Stimulated activated CD4-positive, alpha-beta T cell treated with anti-CD3 and anti-CD28 coated beads, Interleukin-12 subunit alpha, Interleukin-12 subunit beta, amount 100 ng/mL, for 4 hours (primary cell): ENCODE measurements at places on chromosomes 1 and 21.

GRCh38 chr1:239301251-239301650 lies 85.1 kb upstream of the CHRM3 start:
- DNase-seq = no peak

- no peak for DNase-seq
Observed at GRCh38 chr1:116435806-116436610, 63.0 kb downstream of the ATP1A1 start.

DNA sequence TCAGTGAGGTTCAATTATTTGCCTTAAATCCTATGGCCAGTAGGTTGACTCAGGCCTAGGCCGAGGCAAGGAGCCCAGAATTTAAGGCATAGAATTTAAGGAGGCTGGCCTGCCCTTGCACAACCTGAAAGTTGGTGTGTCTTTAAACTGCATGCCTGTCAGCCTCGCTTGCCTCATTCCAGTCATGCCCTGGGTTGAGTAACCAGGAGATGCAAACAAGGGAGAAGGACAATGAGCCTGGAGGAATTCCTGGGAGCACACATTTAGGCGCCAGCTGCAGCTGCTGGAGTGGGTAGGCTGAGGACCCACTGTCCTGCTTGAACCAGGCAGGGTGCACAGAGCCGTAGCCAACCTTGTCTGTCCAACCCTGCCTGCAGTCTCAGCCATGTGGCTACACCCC lies 11.7 kb downstream of the CD2 start:
- no peak for DNase-seq

- DNase-seq = no peak
Observed at GRCh38 chr1:203128716-203129500, 1.4 kb downstream of the ADORA1 start.

- DNase-seq = no peak
Observed at GRCh38 chr1:89767618-89768017, 53.2 kb upstream of the LRRC8D start.

- DNase-seq = peak; percentile 10
Observed at GRCh38 chr1:58047265-58047858, 499.2 kb downstream of the OMA1 start.

- DNase-seq = no peak
Observed at GRCh38 chr1:44347280-44347679, 7.8 kb downstream of the ERI3 start.

DNA sequence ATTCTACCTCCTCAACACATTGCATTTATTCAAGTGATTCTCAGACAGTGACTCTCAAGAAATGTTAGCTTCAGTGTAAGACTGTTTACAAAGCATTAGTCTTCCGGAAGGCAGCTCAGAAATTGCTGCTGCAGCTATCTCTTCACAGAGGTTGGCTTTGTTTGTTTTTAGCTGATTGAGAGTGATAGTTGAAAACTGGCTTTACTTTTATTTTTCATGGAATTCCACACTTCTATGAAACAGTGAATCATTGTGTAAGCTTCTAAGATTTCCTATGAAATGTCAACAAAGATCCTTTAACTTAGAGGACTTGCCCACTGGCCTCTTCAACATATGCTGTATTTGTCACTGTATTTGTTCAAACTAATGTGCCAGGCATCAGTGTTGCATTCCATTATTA lies 121.3 kb downstream of the TNNI3K start:
- DNase-seq = no peak

- no peak for DNase-seq
Observed at GRCh38 chr1:108858230-108858950, 1.5 kb upstream of the AKNAD1 start.

- no peak for DNase-seq
Observed at GRCh38 chr1:36095760-36096405, 7.2 kb downstream of the ADPRS start.

GRCh38 chr1:224727351-224728289 lies 111.5 kb downstream of the CNIH3 start:
- DNase-seq = no peak

DNA sequence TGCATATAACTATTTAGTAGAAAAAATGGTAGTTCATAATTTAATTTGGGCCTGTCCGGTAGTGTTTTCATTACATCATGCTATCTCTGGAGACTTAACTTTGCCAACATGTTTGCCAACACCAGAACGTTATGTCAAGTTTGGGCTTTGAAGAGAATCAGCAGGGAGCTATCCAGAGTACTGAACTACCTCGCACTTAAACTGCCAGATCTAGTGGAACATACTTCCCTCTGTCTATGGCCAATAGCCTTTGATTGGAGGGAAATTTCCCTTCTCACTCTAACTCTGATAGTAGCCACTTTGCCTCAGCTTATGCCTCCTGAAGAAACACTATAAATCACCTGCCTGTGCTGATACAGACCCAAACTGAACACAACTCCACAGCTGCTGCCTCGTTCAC lies 10.0 kb downstream of the LRRC53 start:
- DNase-seq = no peak

- no peak for DNase-seq
Observed at GRCh38 chr1:221839321-221839720, 97.4 kb upstream of the DUSP10 start.

GRCh38 chr1:43801203-43801602 lies 93.9 kb downstream of the ST3GAL3 start:
- DNase-seq = no peak

- DNase-seq = no peak
Observed at GRCh38 chr1:59225594-59226316, 71.1 kb upstream of the FGGY start.

- no peak for DNase-seq
Observed at GRCh38 chr1:24643363-24644099, 429 bp downstream of the SRRM1 start.

- no peak for DNase-seq
Observed at GRCh38 chr1:59415881-59416280, 119.0 kb downstream of the FGGY start.

DNA sequence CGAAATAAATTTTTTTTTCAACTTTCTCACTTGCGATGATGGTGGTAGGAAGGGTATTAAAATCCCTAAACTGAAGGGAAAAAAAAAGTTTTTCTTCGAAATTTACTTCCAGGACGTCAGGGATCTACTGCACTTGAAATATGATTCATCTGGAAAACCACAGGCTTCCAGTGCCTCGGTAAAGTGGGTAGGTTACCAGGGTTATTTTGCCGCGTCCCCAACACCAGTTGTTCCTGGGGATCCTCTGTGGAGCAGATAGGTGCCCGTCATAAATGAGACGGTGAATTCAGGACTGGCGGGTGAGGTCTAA lies 773 bp downstream of the RABIF start:
- no peak for DNase-seq

- no peak for DNase-seq
Observed at GRCh38 chr1:84377480-84378095, 20.7 kb upstream of the DNASE2B start.

DNA sequence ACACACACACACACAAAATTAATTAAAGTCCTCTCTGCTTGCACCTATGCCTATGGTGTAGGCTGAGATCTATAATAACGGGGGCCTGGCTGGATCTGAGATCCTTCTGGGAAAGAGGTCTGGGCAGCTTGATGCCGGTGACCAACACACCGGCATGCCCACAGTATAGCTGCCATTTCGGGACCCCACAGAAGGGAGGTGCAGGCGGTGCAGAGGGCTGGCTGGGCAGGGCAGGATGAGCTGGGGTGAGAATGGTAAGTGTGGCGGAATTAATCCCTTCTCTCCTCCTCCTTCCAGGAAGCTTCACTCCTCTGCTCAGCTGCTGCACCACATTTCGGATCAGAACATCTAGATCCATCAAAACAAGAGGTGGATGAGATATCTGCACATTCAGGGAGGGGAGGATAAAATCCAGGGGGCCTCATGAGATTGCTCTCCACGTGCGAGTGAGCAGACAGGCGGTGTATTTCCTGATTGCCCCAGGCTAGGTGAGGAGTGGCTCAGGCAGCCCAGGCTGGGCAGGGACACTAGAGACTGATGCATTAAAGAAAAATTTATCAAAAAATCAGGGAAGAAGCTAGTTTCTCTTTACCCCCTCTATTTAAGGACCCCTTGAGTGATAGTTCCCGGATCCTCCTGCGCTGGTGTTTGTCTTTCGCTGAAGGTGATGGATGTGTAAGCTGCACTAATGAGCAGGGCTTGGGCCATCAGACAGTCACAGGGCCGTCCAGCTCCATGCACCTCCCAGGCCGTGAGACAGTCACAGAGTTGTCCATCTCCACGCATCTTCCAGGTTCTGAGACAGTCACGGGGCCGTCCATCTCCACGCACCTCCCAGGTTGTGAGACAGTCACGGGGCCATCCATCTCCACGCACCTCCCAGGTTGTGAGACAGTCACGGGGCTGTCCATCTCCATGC lies 449.9 kb downstream of the PTPRU start:
- no peak for DNase-seq

DNA sequence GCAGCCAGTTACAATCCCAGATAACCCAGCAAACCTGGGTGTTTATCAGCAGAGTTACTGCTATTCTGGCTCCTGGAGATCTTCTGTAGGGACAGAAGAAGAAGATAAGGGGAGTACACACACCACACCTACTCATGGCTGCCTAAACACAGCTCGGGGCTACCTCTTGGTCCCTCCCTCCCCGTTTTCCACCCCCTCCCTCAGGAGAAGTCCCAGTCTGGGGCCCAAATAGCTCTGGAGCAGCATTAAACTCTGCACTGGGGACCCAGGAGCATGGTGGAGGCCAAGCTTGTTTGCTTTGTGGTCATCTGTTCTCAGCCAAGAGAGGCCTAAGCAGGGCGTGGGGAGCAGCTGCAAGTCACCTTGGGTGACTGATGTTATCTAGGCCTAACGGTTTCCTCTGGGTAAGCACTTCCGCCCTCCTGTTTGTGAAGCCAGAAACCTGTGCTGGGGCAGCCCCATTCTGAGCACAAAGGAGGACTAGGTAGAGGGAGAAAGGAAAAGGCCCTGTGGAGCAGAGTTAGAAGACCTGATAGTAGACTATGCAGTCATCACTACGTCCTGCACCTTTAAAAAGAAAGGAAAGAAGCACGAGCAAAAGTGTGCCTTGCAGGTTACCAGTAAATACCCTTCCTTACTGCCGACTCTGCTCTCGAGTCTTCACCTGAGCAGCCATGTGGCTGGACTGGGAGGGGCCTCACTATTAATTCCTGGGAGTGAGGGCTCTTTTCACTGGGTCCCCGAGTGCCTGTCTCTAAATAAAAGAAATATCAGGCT lies 2.0 kb upstream of the RCSD1 start:
- peak; percentile 56 for DNase-seq

GRCh38 chr1:66316464-66317247 lies 217.3 kb upstream of the SGIP1 start:
- DNase-seq = no peak

- DNase-seq = no peak
Observed at GRCh38 chr1:172895761-172896160, 155.0 kb downstream of the TNFSF18 start.

DNA sequence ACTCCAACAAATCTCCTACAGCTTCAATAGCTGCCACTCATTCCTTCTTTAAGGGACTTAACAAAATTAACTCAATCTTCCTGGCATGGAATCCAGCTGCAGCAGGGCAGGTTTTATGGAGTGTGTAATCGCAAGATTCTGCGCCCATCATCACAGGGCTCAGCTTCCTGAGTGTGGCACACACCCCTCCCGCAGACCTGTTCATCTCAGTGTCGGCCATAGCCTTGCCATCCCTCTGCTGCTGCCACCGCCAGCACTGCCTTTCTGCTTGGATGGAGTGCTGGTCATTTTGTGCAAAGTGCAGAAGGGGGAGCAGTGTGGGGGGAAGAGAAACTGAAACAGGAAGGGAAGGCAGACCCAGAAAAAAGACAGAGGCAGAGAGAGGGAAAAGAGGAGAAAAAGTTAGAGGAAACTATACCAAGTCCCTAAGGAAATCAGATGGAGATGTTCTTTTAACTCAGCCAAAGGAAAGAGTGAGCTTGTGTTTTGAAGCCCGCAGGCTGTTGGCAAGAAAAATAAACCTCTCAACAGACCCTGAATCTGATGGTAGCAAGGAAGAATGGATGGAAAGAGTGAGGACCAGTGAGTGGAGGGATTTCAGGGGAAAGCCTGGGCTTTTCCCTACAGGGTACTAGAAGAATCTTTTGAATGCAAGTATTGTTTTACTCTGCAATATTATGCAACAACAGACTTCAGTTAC lies 324.2 kb downstream of the SEC16B start:
- DNase-seq = no peak

DNA sequence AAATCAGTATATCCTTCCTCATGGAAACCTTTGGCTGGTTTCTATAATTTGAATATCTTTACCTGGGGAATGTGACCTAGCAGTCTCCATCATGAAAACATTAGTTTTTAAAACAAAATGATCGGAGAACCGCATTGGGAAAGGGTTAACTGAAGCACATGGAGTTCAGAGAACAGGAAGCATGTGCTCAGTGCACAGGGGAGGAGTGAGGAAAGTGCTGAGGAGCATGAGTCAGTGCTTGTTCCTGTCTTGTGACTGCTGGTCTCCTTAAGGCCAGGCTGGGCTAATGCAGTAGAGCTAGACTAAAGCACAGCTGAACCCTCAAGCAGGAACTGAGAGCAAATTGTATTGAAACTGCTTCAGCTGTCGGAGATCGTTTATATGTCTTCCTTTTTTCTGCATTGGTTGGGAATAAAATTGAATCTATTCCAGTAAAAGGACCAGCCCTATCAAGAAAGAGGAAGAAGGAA lies 5.8 kb downstream of the IFI16 start:
- DNase-seq = peak; percentile 51

GRCh38 chr1:42958488-42959319 lies at the start of gene SLC2A1:
SLC2A1 (minus strand) TSS chr1:42958868; CDS start chr1:42958651, 217 bp downstream.
- DNase-seq = peak; percentile 94

GRCh38 chr1:235998812-235999211 lies 66.1 kb downstream of the NID1 start:
- DNase-seq = no peak

DNA sequence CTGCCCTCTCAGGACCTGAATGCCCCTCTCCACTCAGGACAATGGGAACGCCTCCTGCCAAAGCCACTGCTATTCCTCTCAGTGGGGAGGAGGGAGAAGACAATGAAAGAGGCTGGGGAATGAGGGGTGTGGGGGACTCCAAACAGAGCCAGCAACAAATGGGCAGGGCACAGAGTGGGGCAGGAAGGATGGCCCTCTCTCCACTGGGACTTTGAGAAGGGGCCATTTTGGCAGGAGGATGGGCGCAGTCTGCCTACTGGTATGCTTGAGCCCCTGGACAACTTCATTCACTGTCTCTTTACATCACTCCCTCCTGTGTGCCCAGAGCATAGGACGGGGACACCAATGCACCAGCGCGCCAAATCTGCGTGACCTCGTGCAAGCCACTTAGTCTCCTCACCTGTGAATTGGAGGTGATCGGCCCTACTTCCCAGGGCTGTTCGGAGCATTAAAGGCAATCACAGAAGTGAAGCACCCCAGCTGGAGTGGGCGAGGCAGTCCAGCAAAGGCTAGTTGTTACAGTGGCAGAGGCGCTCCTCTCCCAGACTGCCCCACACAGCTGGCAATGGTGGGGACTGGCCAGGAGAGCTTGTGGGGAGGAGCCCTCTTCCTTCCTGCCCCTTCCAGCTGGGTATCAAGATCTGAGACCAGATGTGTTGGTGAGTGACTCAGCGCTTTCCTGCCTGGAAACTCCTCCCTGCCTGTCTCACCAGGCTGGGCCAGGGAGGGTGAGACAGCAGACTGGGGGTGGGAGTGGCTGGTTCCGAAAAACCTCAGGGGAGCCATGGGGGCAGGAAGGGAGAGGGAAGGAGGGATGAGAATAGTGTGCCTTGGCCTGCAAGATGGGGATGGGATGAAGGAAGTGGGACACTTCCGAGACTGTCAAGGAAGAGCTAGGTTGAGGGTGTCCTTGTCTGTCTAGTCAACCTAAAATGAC lies 22.4 kb upstream of the SYNC start:
- no peak for DNase-seq

GRCh38 chr1:81650776-81651175 lies 150.0 kb upstream of the ADGRL2 start:
- DNase-seq = no peak
